ENCODE measurements at places on chromosomes 12 and 14.

DNA sequence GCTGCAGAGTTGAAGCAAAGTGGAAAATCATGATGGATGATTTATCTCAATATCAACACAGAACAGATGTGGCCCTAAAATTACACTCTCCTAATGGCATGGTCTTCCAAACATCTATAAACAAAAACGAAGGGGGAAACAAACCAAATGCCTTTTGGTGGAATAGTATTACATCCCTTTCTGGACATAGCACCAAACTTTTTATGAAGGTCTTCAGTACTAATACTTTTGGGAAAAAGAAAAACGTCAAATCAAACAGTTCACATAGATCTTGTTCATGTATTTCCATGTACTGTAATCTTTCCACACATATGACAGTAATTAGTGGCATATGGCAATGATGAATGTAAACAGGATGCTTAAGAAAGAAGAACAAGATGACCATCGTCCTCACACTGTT, 22.9 kb upstream of the ANAPC7 start:
- DNase-seq = no peak

- no peak for DNase-seq
These were observed 62.3 kb downstream of the DAD1 start for GRCh38 chr14:22526744-22527143.

DNA sequence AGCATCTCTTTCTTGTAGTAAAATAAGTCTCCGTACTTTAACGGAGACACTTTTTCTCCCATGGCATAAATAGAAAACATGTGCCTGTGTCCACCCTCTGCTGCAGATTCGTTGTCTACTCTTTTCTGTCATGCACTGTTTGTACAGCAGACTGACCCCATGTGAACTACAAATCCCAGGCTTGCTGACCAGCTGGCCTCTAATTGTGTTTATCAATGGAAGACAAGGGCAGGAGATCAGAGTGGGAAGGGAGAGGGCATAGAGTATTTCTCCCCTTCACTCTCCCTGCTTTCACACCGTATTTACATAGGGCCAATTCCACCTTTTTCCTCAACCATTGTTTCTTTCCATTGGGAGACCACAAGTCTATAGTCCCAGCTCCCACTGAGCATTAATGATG, 31.0 kb upstream of the TMTC2 start:
- no peak for DNase-seq

- DNase-seq = no peak
These were observed 5.1 kb downstream of the PSMB11 start for GRCh38 chr14:23047034-23047634.

DNA sequence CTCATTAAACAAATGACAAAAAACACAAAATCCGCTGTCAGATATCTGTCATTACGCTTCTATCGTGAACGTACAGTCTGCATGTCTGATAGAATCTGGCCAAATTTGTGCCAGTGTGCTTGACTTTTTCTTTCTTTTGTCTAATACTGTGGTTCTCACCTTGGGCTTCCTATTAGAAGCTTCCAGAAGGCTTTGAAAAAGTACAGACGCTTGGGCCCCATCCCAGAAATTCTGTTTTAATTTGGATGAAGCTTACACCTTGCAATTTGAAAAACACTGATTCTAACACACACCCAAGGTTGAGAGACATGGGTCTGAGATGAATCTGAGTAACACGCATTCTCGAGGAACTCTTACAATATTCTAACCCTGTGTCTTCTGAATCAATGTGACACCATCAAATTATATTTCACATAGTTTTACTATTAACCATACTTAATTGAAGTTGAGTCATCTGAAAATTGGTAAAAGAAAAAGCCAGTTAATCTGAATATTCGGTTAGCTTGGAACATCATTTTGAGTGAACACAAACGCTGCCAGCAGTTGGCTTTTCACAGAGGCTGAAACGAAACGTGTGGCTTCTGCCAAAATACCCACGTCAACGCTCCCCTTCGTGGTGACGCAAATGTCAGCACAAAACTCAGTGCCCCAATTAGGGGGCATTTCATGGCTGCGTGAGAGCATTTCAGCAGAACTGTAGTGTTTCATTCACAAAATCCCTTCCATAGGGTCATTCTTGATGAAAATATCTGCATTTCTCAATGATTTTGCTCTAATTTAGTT, 420.5 kb downstream of the TMEM132D start:
- no peak for DNase-seq

GRCh38 chr14:33657476-33657875, 293.4 kb downstream of the EGLN3 start:
- no peak for DNase-seq

DNA sequence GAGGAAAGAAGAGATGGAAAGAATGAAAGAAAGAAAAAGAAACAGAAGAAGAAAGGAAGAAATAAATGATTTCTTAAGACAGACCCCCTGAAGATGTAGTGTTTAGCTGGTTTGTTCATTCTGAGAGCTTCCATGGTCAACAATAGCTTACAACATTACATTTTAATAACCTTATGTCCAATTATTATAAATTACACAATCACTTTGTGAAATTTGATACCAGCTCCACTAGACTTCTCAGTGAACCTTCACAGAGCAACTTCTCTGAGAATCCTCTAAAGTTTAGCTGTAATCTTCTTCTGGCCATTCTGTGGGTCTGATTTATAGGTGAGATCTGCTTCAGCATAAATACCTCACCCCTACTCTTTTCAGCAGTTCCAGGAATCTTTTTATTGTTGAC, 27.9 kb downstream of the SIX1 start:
- DNase-seq = no peak

- DNase-seq = no peak
These were observed 11.7 kb downstream of the HDAC7 start for GRCh38 chr12:47808050-47808449.

DNA sequence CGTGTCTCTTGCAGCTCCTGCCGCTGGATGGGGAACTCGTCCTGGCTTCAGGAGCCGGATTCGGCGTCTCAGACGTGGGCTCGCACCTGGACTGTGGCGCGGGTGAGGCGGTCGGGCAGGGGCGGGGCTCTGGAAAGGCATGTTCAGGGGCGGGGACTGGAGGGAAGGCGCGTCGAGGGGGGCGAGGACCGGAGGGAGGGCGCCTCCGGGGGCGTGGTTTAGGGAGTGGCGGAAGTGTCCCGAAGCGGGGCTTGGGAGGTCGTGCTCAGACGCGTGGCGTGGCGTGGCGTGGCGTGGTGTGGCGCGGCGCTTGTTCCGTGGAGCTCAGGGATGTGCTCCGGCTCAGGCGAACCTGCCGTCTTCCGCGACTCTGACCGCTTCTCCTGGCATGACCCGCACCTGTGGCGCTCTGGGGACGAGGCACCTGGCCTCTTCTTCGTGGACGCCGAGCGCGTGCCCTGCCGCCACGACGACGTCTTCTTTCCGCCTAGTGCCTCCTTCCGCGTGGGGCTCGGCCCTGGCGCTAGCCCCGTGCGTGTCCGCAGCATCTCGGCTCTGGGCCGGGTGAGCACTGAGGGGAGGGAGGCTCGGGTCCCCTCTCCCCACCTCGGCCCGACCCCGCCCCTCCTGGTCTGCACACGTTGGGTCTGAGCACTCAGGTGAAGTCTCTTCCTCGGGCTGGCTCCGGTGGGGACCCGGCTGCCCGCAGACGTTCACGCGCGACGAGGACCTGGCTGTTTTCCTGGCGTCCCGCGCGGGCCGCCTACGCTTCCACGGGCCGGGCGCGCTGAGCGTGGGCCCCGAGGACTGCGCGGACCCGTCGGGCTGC, 6.2 kb downstream of the AMN start:
- no peak for DNase-seq

- peak; percentile 48 for DNase-seq
These were observed 8.4 kb downstream of the OR6S1 start for GRCh38 chr14:20632831-20633691.

DNA sequence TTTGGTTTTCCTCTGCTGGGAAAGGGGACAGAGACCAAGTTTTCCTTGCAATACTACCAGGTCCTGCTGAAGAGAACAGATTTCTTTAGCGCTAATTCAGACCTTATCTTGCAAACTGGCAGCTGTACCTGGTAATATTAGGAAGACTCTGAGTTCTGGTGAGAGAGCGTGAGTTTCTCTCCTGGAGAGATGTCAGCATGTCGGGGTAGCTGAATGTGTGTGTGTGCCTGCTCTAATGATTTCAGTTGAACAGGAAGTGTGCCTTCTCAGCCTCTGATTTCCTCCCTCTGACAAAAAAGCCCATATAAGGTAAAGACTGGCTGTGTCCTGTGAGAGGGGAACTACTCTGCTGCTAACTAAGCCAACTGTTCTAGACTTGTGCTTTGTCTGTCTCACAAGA, 10.3 kb upstream of the ERP27 start:
- DNase-seq = peak; percentile 80

DNA sequence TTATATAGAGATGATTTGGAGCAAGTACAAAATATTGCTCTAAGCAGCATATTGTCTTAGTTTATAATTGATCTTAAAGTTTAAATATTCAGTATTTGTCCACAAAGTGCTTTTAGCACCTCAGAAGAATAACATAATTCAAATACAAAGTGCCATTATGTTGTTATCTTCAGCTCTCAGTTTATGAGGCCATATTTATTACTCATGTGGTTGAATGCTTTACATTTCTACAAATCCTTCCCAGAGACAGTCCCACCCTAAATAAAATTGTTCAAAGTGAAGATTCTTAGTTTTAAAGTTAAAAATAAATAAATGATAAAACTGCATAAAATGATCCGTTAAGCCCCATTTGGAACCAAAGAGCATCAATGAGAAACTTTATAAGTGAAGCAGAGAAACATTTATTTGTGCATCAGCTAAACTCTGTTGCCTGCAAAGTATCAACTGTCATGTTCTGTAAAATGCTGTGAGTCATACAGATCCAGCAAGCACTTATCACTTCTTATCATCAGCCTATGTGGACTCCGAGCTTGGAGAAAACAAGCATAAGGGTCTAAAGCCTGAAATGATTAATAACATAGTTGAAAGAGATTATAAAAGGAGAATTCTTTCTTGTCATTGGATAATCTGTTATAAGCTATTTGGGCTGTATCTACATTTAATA, 218.9 kb downstream of the ADAMTS20 start:
- peak; percentile 18 for DNase-seq

- no peak for DNase-seq
These were observed 2.7 kb upstream of the TC2N start for GRCh38 chr14:91870001-91870400.

DNA sequence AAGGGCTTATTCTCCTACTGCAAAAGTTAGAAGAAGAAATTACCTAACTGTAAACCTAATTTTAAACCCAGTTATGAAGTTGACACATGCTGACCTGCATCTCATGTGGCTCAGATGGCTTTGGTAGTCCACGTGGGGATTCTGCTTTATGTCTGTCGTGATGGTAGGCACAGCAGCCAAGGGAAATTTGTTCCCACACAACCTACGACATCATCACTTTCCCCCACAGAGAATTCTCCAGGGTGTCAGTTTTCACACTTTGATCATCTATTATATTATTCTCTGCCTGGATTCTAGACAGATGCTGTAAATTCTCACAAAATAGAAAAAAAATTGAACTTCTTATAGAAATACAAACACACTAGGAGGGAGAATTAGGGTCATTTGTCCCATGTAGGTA, 70.6 kb downstream of the PTHLH start:
- no peak for DNase-seq

DNA sequence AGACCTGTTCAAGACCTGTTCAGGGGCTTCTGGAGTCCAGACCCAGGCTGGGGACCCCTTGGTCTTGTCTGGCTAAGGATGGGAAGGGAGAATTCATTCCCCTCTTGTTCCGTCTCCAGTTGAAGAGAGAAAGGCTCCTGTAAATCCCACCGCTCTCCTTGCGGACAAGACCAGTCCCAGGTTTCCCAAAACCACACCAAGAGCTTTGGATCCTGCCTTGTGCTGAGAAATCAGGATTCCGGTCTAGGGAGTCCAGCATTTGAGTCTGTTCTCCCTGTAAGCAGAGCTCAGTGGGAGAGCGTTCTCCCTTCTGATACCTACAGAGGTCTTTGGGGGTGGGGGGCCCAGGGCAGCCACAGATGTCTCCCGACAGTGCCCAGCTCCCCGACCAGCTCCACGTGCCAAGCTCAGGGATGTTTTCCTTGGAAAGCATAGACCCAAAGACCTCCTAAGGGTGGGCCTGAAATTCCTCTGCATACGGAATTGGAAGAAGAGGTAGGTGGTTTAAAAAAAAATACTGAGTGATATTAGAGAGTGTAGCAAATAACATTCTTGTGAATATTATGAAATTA, 1.9 kb downstream of the HOXC13 start:
- no peak for DNase-seq

- DNase-seq = no peak
These were observed 85.5 kb downstream of the ADGRD1 start for GRCh38 chr12:131038961-131039950.

Data from fibroblast of skin of left biceps (primary cell).